ENCODE measurements at places on chromosomes 6 and 20.

DNA sequence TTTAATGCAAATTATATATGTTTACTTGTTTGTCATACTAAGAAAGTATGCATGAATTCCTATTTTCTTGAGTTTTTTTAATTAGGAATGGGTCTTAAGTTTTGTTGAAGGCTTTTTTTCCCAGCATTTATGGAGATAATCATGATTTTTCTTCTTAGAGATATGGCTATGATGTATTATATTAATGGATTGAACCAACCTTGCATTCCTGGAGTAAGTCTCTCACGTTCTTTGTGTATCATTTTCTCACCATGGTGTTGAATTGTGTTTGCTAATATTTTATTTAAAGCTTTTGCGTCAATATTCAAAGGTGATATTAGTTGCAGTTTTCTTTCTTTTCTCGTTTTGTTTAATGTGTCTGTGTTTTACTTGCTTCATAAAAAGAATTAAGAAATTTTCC is 48.4 kb upstream of the SLC35D3 start:
- DNase-seq = no peak

DNA sequence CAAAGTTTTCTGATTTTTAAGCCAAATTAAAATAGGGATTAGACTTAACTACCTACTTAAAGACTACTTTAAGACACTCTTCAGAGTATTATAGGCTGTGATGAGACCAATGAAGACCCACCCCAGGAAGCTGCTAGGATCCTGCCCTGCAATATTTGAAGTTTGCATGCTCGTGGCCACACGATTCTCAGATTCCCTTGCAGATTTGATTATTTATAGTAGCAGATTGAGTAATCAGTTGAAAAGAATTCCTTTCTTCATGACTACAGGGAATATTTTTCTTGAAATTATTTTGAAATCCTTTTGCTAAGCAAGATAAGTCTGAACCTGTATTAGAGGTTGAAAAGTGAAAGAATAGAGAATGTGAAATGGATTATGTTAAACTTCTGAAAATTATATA is 122.3 kb downstream of the B3GAT2 start:
- no peak for DNase-seq

GRCh38 chr20:1945660-1946059 is 48.2 kb downstream of the PDYN start:
- DNase-seq = no peak

DNA sequence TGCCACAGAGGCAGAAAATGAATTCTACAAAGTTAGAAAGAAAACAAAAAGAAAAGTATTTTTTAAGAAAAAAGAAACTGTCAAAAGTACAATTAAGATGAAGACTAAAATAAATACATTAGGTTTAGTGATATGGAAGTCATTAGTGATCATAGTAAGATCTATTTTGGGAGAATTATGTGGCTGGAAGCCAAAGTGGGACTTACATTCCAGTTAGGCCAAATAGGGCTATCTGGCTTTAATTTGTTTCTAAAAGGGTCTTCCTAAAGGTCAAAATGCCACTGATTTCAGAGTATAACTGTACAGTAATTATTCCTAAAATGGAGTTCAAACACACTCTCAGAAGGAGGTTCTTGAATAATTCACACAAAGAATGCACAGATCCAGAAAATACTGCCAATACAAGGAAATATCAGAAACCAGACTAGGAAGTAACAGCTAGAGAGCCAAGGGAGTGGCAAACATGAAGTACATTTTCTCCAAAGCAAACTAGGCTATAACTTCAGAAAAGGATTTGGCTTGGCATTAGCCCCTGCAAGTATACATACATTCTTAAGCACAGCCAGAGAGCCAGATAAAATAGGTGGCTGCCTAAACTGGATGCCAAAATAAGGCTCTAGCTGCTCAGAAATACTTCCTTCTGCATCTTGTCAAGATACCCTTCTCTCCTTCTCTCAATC is 45.3 kb downstream of the PDSS2 start:
- no peak for DNase-seq

- no peak for DNase-seq
Measured at GRCh38 chr6:101276066-101276465, 117.4 kb upstream of the GRIK2 start.

DNA sequence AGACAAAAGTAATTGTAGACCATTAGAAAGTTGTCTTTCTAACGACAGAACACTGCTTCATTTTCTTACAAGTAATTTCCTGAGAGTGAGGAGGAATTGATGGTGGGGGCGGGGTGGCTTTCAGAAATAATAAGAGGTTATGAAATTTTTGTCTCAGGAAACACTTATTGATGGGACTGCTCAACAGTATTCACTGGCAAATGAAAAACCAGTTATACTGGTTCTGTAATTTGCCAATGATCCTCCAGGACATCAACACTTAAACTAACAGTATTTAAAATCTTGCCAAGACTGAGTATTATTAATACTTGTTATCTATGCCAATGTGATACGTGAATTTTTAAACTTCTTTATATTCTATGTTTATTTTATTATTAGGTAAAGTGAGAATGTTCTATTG is 41.8 kb upstream of the FUT9 start:
- DNase-seq = no peak

DNA sequence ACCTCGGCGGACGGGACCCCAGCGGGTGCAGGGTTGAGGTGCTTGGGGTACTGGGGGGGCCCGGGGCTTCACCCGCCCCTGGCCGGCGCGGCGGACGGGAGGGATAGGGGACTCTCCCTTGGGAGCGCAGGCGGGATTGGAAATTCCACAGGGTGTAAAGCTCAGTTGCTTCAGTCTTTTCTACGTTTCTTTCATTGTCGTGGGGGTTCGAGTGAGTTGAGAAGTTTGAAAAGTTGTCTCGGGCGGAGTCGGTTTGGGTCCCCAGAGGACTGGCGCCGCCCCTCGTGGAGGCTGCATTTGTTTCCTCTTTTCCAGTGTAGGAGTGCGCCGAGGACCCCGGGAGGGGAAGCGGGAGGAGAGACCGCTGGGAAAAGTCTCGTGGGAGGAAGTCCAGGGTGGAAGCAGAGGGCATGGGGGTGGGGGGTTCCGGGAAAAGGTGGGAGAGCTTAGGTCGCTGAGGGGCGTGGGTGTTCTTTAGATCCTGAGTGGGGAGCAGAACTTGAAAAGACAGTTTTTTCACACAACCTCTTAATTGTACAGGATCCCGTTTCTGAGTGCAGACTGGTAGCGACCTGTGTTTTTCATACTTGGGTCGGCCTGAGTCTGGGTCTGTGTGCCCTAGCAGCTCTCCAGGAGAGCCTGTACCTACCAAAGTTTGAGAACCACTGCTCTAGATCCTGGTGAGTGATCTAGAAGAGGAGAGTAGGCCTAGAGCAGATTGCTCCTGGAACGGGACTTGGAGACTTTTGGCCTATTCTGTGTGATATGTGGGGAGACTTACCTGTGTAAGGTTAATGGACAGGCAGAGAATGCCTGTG is 495 bp downstream of the FAM83B start:
- no peak for DNase-seq

- no peak for DNase-seq
Measured at GRCh38 chr20:31568041-31568731, 36.9 kb upstream of the ID1 start.

Data from AG09309 (cell line).